ENCODE measurements at places on chromosomes 3 and 15.

- no peak for DNase-seq
These were observed 183.8 kb upstream of the MCTP2 start for GRCh38 chr15:94047566-94047965.

GRCh38 chr3:13134166-13134878, 61.1 kb upstream of the IQSEC1 start:
- no peak for DNase-seq

DNA sequence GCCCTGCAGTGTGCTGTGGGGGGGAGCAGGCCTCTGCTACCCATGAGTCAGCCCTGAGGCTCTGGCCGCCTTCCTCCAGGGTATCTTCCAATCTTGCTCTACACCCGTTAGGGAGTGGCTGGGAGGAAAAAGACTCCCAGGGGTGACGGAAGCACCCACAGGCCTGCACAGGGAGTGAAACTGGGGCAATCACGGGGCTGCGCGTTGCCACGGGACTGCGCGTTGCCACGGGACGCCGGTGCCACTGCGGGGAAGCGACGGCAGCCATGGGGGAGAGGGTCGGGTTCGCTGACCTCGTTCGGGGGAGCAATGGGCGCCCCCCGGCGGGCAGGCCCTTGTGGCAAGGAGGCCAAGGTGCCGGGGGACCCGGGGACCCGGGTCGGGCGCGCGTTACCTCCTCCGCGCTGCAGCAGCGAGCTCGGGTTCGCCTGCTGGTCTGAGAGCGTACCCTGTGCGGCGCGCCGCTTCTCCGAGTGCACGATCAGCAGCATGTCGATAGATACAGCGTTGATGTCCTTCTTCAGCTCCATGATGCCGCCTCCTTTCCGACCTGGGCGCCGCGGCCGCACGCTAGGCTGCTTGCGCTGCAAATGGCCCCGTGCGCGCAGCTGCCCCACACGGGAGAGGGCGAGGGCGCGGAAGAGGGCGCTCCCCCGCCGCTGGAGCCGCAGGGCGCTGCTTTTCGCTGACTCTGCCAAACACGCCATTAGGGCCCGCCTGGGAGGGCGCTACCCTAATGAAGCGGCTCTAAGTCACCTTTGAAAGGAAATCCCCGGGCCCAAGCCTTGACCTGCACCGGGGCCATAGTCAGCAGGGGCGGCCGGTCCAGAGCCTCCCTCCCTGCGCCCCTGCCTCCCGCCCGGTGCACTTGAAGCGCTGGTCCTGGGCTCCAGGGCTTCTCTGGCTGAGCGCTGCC, at the start of gene KY:
KY (minus strand) TSS at position 592 of the 916 bp plus-strand sequence; CDS start at position 530, 62 bp downstream.
- DNase-seq, result peak; percentile 68

DNA sequence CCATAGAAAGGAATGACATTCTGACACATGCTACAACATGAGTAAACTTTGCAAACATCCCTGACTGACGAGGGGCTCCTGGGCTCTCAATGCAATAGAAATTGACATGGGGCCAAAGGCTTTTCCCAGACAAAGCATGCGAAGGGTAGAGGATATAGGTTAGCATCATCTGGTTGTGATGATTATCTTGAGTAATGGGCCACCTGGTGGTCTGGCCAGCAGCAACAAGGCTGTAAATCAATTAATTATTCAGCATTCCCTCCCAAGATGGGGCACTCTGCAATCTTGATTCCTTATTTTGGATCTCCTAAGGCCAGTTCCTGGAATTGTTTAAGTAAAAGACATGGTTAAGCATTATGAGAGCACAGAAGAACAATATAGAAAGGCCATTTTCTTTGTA, 99.2 kb downstream of the AGBL1 start:
- DNase-seq, result no peak

DNA sequence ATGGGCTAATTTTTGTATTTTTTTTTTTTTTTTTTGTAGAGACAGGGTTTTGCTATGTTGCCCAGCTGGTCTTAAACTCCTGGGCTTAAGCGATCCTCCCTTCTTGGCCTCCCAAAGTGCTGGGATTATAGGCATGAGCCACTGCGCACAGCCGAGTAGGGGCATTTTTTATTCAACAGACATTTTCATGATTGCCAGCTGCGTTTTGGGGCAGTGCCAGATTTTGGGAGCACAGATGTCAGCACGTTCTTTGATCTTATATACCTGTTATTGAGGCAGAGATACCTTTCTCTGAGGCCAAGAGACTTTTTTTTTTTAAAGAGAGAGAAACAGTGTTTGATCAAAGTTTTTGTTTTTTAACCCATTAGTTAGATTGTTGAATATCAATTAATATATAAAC, 16.8 kb downstream of the NEO1 start:
- DNase-seq, result no peak
